Mammary microvascular endothelial cell (primary cell): ENCODE measurements at places on chromosomes 12 and 14. TPM values are rescaled to one million over a fixed set of nuclear protein-coding genes. Genes with fewer than 3 reads are reported as not detected.

Gene MANSC4
- not detected in 2 replicates for total RNA-seq

Gene SLC24A4
- not detected in 2 replicates for total RNA-seq

Gene KRT73
- not detected in 2 replicates for total RNA-seq

Gene SLC41A2
- 16.6 and 26.1 TPM in 2 replicates for total RNA-seq

Gene LIN7A
- total RNA-seq = 0.05 and 0.07 TPM in 2 replicates

Gene ACSM4
- total RNA-seq = not detected in 2 replicates

Gene HPD
- not detected in 2 replicates for total RNA-seq

Gene LAG3
- total RNA-seq = 0.13 TPM in 1 of 2 replicates, not detected in the other

Gene TSPAN8
- total RNA-seq = not detected in 2 replicates

Gene MYO1A
- total RNA-seq = not detected in 2 replicates

Gene ACOT4
- total RNA-seq = 0.80 and 1.4 TPM in 2 replicates

Gene FOXN4
- not detected in 2 replicates for total RNA-seq

Gene CNTN1
- not detected in 2 replicates for total RNA-seq

Gene OASL
- 7.7 and 11.3 TPM in 2 replicates for total RNA-seq

Gene FAM181A
- total RNA-seq = not detected in 2 replicates

Gene OVCH1
- not detected in 2 replicates for total RNA-seq

Gene LPAR5
- total RNA-seq = not detected in 2 replicates

Gene BMAL2
- total RNA-seq = 29.8 and 33.0 TPM in 2 replicates

Gene CRIP2
- 408 and 431 TPM in 2 replicates for total RNA-seq

Gene DPY19L2
- total RNA-seq = 1.5 and 1.6 TPM in 2 replicates

Gene CTSG
- not detected in 2 replicates for total RNA-seq
